Transverse colon (tissue), 4 donors: ENCODE measurements at places on chromosomes 1 and 21. TPM values are rescaled to one million over a fixed set of nuclear protein-coding genes. Genes with fewer than 3 reads are reported as not detected.

DNA sequence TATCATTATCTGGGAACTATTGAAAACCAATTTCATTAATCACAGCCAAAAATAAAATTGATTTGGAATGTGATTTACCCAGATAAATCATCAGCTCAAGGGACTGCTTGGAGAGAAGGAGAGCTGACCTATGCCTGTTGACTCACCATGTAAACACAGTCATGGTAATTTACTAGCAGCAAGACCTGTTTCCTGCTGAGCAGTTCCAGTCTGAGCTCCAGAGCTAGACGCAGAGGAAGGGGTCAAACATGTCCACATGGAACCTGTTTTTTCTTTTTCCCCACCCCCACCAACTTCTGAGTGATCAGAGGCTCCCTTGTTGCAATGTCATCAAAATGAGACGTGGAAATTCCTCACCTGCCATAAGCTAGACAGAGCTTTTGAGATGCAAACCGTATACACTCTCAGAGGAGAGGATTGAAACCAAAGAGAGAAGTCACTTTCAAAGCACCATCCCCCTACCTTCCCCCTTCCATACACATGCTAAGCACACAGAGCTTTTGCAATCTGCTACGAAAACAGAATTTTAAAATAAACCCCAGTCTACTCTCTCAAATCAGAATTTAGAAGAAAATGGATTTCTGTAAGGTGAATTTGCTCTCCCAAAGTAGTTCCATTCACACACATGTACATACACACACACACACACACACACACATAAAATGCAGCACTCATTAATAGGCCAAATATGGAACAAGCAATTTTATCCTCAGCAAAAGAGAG is 55.9 kb upstream of the PTGFRN start:
- no peaks in the 10 kb centered on the region for H3K27me3 ChIP-seq
- H3K4me1 ChIP-seq: peaks cover 13% of the 10 kb centered on the region
- peak; percentile 49 for DNase-seq
- H3K27ac ChIP-seq: peak overlapping the region; percentile 37

- no peaks in the 10 kb centered on the region for H3K36me3 ChIP-seq
- no peaks in the 10 kb centered on the region for H3K27me3 ChIP-seq
- no peak overlapping the region for H3K4me3 ChIP-seq
- no peak overlapping the region for H3K27ac ChIP-seq
- no peaks in the 10 kb centered on the region for H3K4me1 ChIP-seq
Observed at GRCh38 chr1:150582371-150582770, 3.0 kb upstream of the MCL1 start.

DNA sequence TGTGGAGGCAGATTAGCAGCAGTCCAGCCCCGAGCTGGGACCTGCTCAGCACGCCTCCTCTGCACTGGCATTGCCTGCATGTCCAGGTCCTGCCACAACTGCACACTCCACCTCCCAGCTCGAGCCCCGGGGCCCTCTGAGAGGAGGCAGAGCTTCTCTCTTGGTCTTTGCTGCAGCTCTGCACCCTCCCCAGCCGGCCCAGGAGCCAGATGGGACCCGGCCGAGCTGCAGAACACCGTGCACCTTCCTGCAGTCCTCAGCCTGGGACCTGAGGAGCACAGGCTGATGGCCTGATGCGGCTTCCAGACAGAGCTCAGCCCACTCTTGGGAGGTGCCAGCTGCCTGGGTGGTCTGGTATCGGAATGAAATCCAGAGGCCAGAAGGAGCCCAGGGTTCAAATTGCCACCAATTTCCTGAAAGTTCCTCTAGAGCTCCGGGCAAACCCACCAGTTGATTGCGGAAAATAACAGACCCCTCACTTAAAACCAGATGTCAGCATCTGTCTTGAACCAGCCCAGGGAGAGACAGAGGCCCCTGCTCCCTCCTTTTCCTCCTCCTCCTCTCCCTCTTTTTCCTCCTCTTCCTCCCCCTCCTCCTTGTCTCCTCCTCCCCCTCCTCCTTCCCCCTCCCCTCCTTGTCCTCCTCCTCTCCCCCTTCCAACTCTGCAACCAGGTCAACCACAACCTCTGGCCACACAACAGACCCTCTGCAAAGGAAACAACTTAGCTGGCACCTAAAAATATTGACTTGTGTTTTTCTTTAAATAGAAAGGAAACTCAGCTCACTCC is 10.6 kb upstream of the SPSB1 start:
- peaks cover 12% of the 10 kb centered on the region for H3K4me1 ChIP-seq
- no peak for DNase-seq
- no peaks in the 10 kb centered on the region for H3K27me3 ChIP-seq
- H3K36me3 ChIP-seq: no peaks in the 10 kb centered on the region
- H3K4me3 ChIP-seq: no peak overlapping the region
- H3K27ac ChIP-seq: no peak overlapping the region

DNA sequence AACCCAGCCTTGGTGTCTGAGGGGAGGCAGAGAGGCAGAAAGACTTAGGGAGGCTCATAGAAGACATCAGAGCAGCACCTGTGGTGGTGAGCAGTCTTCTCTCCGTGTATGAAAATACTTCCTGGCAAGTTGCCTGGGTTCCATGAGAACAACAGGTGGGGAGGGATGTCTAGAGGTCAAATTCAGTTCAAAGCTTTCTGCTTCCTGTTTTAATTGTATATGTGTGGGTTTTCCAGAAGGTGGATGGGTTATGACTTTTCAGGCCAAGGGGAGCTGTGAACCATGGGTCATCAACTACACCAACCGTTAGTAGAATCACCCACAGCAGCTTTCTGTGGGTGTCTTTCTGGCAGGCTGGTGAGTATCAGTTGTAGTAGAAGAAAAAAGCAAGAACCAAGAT is 4.1 kb upstream of the FCRL2 start:
- peak; percentile 30 for DNase-seq
- no peaks in the 10 kb centered on the region for H3K36me3 ChIP-seq
- H3K27ac ChIP-seq: no peak overlapping the region
- no peak overlapping the region for H3K4me3 ChIP-seq
- no peaks in the 10 kb centered on the region for H3K27me3 ChIP-seq
- no peaks in the 10 kb centered on the region for H3K4me1 ChIP-seq

GRCh38 chr1:199948587-199949280 is 78.8 kb upstream of the NR5A2 start:
- H3K36me3 ChIP-seq: no peaks in the 10 kb centered on the region
- no peak overlapping the region for H3K4me3 ChIP-seq
- DNase-seq: no peak
- no peaks in the 10 kb centered on the region for H3K27me3 ChIP-seq

DNA sequence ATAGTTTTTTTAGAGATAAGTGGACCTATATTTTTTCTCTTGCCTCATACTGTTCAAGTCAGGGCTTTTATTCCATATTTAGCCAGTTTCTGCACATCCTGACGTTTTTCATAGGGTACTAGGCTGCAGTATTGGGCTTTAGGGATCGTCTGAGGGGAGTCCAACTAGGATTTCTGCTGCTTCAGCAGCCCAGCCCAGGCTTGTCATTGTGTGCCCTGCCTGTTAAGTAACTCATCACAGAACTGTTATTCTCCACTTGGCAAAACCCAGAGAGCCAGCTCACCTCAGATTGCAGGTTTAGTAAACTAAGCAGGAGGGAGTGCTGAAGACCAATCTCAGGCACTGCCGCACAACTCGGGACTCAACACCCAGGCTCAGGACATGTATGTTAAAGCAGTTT is 2.8 kb downstream of the GALNT2 start:
- no peaks in the 10 kb centered on the region for H3K36me3 ChIP-seq
- DNase-seq: no peak
- H3K27me3 ChIP-seq: no peaks in the 10 kb centered on the region
- peaks cover 29% of the 10 kb centered on the region for H3K4me1 ChIP-seq
- H3K4me3 ChIP-seq: no peak overlapping the region

DNA sequence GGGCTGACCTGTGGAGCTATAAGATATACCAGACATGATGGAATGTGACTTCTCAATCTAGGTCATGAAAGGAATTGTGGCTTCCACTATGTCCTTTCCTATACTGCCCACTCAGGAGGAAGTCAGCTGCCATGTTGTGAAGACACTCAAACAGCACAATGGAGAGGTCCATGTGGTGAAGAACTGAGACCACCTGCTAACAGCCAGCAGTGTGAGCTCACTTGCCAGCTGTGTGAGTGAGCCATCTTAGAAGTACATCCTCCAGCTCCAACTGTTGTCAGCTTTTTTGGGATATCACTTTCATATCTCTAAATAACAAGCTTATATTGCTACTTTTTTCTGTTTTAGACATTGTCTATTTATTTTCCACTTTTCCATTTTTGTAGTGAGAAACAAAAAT is 29.7 kb downstream of the OLFML3 start:
- H3K27ac ChIP-seq: no peak overlapping the region
- H3K27me3 ChIP-seq: no peaks in the 10 kb centered on the region
- no peaks in the 10 kb centered on the region for H3K36me3 ChIP-seq
- no peak overlapping the region for H3K4me3 ChIP-seq
- no peaks in the 10 kb centered on the region for H3K4me1 ChIP-seq

- no peaks in the 10 kb centered on the region for H3K4me1 ChIP-seq
- DNase-seq: no peak
- H3K27me3 ChIP-seq: no peaks in the 10 kb centered on the region
Observed at GRCh38 chr1:217027403-217028080, 304.3 kb upstream of the ESRRG start.

DNA sequence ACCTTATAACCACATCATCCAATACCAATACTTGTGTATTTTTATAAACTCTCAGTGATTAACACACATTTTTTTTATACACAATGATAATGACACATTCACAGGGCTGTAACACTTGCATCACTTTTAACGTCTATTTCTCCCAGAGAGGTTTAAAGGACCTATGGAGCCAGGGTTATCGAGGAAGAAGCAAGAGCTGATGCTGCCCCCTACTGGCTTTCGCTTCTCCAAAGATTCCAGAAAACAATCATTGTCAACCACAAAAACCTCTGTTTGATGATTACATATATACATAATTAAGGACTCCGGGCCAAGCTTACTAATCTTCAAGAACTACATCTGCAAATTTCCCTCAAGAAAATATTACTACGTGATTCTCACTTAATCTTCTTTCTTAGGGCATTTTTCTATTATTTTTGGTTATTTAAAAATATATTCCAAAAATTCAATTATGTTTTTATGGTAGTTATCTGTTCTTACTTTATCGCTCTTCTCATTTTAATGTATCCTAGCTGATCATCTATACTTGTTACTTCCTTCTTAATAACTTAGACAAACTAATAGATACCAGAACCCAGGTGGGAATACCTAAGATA is 214.5 kb downstream of the VAV3 start:
- no peak overlapping the region for H3K4me3 ChIP-seq
- no peaks in the 10 kb centered on the region for H3K36me3 ChIP-seq
- DNase-seq: peak; percentile 80
- H3K27me3 ChIP-seq: no peaks in the 10 kb centered on the region
- H3K4me1 ChIP-seq: no peaks in the 10 kb centered on the region

GRCh38 chr1:217026531-217026930 is 303.3 kb upstream of the ESRRG start:
- DNase-seq: no peak
- no peak overlapping the region for H3K4me3 ChIP-seq
- H3K36me3 ChIP-seq: no peaks in the 10 kb centered on the region
- H3K27me3 ChIP-seq: no peaks in the 10 kb centered on the region
- H3K27ac ChIP-seq: no peak overlapping the region

DNA sequence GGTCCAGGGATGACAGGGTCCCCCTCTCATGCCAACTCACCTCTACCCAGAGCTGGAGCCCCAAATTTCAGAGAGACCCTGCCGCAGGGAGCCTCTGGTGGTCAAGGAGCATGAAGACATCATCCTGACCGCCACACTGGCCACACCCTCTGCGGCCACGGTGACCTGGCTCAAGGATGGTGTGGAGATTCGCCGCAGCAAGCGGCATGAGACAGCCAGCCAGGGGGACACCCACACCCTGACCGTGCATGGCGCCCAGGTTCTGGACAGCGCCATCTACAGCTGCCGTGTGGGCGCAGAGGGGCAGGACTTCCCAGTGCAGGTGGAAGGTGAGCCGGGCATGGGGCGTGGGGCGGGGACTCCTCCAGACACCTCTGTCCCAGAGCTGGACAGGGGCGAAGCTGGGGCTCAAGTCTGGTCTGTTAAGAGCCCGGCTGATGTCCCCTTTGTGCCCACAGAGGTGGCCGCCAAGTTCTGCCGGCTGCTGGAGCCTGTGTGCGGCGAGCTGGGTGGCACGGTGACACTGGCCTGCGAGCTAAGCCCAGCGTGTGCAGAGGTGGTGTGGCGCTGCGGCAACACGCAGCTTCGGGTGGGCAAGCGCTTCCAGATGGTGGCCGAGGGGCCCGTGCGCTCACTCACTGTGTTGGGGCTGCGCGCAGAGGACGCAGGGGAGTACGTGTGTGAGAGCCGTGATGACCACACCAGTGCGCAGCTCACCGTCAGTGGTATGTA is 66.0 kb downstream of the OBSCN start:
- H3K27me3 ChIP-seq: no peaks in the 10 kb centered on the region
- no peak overlapping the region for H3K4me3 ChIP-seq
- H3K4me1 ChIP-seq: peaks cover 13% of the 10 kb centered on the region
- H3K36me3 ChIP-seq: no peaks in the 10 kb centered on the region
- no peak for DNase-seq

DNA sequence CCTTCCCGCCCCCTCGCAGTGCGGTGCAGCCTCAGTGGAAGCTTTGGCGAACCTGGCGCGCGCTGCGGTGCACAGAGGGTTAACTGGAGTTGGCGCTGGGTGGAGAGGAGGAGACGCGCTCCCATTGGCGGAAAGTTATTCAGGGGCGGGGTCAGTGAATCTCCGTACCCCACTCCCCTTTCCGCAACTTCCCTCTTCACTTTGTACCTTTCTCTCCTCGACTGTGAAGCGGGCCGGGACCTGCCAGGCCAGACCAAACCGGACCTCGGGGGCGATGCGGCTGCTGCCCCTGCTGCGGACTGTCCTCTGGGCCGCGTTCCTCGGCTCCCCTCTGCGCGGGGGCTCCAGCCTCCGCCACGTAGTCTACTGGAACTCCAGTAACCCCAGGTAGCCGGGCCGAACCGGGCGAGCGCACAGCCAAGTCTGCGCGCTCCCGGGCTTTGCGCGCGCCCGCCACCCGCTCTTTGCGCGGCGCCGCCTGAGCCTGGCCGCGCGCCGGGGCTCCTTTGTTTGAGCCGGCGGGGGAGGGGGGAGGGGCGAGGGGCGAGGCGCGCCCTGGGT is at the start of gene EFNA4:
EFNA4 (plus strand) TSS at position 191 of the 561 bp plus-strand sequence; CDS start at position 275, 84 bp downstream.
- peak within 1 kb of the TSS; percentile 85 for H3K4me3 ChIP-seq
- peaks cover 20% of the 10 kb centered on the region for H3K4me1 ChIP-seq
- no peaks in the 10 kb centered on the region for H3K36me3 ChIP-seq
- H3K27me3 ChIP-seq: no peaks in the 10 kb centered on the region
- H3K27ac ChIP-seq: peak within 1 kb of the TSS; percentile 89
- DNase-seq: peak; percentile 93

HMGN1 gene
- 110 TPM for total RNA-seq

RNU1-3 gene
- total RNA-seq: not detected

DMRTA2 gene
- not detected for total RNA-seq

VCAM1 gene
- 6.0 TPM for total RNA-seq

CLCN6 gene
- 14.0 TPM for total RNA-seq
